ENCODE measurements at places on chromosomes 6 and 20.

DNA sequence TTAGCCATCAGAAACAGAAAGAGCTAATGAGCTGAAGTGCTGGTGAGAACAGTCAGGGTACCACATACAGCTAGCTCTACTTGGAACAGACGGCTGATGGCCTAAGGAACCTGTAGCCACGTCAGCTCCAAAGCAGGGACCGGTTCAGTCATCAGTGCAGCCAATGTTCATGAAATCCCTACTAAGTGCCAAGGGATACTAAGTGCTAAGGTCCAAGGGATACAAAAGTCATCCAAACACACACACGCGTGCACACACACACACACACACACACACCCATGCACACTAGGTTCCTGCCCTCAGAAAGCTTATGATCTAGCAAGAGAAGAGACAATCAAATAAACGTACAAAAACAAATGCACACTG lies 53.6 kb downstream of the MAP3K5 start:
- no peak for DNase-seq

DNA sequence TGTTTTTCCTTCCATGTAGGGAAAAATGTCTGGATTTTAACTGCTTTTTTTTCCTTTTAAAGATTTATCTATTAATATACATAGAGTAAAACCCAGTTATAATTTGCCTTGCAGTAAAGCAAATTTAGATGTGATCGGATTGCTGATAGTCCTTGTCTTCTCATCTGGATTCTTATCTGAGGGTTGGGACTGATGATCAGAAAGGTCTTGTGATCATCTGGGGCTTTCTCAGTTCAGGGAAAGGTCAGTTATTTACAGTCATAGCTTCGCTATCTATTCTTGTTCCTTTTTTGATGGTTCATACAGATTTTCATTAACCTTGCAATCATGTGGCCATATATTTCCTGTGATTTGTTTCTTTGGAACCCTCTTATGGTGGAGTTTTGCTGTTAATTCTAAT lies 63.8 kb upstream of the CLDN20 start:
- no peak for DNase-seq

DNA sequence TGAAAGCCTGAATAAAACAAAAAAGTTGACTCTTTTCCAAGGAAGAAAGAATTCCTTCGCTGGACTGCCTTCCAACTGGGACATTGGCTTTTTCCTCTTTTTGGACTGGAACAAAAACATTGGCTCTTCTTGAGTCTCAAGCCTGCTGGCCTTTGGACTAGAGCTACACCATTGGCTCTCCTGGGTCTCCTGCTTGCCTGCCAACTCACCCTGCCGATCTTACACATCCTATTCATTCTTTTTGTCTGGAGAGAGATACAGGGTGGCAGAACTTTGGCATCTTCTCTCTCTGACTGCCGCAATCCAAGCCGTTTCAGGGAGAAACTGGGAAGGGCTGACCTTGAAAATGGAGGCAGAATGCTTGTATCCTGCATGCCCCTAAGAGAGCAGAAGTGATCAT lies 20.2 kb downstream of the DDO start:
- peak; percentile 22 for DNase-seq

DNA sequence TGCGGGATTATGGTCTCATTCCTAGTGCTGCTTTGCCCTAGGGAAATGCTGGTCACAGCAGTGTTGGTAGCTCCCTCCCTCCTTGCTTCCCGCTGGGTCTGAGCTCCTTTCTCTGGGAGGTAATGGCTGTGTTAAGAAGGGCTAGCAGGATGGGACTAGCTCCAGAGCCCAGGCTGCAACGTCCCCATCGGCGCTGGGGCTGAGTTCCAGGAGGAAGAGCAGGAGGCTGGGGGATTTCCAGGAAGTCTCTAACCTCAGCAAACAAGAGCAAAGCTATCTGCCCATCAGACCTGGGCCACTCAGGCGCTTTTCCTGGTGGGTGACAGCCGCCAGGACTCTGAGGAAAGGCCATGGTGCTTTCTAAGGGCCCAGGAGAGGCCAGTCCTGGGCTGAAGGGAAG lies 174.2 kb downstream of the DLL1 start:
- DNase-seq, result no peak

DNA sequence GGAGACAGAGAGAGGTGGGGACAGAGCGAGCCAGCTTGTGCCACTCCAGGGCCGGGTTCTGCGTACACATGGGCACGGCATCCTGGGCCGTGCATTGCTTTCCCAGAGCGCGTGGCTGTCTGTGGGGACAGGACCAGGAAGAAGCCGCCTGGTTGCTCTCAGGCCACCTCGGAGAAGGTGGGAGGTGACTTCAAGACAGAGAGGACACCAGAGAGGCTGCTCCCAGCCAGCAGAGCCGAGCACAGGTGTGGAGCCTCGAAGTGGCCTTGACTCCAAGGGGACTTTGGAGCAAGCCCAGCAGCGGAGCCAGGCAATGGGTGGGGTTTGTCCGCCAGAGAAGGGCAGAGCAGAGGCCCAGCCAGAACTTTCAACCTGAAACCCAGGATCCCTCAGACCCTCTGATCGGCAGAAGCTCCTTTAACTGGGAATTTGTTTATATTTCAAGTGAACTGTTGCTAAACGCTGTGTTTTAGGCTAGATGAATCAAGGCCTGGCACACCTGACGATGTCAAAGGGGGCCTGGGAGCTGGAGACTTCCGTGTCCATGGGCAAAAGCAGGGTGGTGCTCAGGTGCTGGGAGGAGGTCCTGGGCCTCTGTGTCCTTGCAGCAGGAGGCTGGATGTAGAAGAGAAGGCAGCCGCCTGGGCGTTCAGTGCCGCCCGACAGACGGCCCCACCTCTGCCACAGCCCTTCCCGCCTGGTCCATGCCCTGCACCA lies 262.1 kb downstream of the DLL1 start:
- DNase-seq, result no peak

DNA sequence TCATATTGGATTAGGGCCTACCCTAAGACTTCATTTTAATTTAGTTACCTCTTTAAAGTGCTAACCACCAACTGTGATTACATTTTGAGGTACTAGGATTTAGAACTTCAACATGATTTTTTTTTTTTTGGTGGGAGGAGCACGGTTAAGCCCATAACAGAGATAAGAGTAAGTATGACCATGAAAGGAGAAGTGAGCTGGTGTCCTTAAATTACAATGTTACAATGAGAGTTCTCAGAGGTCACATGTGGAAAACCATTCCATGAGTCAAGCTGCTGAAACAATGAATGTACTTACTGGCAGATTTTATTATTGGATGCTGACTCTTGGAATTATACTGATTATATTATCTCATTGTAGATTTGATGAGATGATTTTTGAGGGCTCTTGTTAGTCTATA lies 779.3 kb upstream of the CITED2 start:
- no peak for DNase-seq

- DNase-seq, result no peak
These were observed 15.8 kb downstream of the GJA1 start for GRCh38 chr6:121451250-121451649.

GRCh38 chr6:159493898-159494585 lies 199.0 kb downstream of the SOD2 start:
- DNase-seq, result no peak

GRCh38 chr6:100322886-100323285 lies 141.8 kb downstream of the SIM1 start:
- no peak for DNase-seq

DNA sequence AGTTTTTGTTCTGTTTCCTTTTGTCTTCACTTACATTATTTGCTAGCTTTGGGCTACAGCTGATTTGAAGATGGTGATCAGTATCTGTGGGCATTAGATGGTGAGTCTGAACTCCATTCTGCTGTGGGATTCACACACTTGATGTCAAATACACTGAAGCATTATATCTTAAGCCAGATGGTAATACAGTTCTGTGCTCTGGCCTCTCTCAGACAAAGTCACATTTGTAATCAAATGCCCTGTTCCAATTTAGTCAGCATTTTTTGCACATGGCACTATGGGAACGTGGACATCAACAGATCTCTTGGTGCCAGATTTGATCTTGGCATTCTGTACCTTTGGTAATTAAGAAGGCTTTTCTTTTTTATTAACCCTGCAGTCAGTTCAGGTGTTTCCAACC lies 56.0 kb downstream of the SASH1 start:
- DNase-seq, result no peak

GRCh38 chr6:3585320-3585935 lies 128.6 kb upstream of the SLC22A23 start:
- no peak for DNase-seq

DNA sequence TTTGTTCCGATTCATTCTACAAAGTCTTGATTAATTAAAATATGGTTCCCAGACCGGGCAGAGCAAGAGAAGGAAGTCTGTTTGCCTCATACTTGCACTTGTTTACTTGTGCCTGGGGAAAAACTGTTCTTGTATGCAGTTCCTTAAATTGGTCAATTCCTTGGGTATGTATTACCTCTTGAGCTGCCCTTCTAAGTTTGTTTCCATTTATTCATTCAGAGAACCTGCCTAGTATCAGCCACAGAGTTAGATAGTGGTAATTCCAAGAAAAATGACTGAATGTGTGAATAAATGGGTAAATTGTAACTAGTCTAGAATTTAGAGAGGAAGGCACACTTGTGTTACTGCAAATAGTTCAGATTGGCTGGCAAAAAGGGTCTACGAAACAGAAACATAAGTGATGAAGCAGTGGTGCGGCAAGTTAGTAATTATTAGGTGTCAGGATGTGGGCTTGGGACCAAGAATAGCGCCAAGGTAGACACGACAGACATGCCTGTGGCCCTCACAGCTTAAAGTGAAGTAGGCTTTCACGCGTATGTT lies 525 bp upstream of the MAK start:
- no peak for DNase-seq

DNA sequence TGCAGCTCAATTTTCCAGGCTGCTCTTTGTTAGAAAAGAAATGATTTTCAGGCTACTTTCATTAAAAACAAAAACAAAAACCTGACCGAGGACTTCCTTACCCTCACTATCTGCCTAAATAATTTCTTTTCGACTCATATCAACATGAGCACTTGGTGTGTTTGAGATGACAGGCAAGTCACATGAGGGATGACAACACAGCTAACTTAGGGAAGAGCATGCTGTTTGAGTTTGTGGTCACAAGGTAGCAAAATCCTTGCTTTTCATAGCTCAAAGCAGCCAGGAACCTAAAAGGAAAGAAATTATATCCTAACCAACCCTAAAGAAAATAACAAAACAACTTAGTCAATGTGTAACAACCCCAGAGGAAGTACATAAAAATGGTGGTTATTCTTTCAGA lies 459.5 kb downstream of the KIF16B start:
- DNase-seq, result no peak

DNA sequence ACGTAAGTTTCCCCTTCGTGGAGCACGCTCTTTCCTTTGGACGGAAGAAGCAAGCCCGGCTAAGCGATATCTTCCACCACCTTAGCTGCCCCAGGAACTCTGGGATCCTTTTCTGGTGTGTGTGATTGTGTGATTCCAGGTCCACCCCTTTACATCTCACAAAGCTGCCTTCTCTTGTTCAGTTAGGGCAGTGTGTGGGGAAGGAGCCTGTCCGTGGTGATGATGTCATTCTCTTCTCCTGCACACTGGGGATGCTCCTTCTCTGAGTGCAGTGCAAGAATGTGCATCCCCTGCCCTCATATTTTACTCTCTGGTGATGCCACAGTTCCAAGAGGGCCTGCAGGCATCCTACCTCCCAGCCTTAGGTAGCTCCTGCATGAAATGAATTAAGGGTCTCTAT lies 30.3 kb downstream of the BNIP5 start:
- DNase-seq, result no peak

GRCh38 chr6:96521306-96521643 lies 331 bp upstream of the UFL1 start:
- no peak for DNase-seq

DNA sequence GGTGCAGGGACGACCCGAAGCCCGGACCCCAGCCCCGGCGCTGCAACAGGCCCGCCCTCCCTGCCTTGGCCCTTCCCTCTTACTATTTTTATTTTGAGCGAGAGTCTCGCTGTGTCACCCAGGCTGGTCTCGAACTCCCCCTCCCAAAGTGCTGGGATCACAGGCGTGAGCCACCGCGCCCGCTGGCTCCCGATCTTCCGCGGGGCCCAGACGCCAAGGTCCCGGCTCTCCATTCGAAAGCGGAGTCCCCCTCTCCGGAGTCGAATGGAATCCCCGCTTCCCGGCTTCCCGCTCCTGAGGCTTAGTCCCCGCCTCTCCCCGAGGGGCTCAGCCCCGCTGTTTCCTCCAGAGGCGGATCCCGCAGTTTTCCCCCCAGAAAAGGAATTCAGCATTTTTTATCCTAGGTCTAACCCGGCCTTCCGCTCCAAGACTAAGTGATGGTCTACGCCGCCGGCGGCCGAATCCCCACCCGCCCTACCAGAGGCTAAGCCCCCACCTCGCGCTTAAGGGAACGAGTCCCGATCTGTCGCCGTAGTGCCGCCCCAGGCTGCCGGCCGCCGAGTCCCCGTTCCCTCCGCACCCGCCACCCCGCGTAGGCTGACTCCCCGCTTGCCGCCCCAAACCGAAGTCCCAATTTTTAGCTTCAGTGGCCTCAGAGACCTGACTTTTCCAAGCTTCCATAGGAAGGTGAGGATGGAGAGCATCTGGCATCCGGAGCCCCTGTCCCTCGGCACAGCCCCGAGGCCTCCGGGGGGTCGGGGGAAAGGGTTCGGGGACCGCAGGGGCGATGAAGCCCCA lies 11.5 kb upstream of the TMC2 start:
- peak; percentile 56 for DNase-seq

DNA sequence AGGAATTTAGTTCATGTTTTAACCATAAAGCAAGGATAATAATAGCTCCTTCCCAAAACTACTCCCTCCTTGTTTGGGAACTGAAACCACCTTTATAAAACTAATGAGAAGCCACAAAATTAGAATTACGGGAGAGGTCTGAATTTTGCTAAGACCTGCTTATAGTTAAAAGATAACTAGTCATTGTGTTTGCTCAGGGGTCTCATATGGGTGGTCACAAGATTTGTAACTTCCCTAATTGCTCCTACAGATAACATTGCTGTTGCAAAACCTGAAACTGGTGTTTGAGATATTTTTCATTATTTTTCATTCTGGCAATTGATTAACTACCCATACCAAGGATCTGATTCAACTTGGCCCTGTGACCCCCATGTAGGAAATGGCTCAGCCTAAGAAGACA lies 154.5 kb upstream of the PLCB4 start:
- no peak for DNase-seq

DNA sequence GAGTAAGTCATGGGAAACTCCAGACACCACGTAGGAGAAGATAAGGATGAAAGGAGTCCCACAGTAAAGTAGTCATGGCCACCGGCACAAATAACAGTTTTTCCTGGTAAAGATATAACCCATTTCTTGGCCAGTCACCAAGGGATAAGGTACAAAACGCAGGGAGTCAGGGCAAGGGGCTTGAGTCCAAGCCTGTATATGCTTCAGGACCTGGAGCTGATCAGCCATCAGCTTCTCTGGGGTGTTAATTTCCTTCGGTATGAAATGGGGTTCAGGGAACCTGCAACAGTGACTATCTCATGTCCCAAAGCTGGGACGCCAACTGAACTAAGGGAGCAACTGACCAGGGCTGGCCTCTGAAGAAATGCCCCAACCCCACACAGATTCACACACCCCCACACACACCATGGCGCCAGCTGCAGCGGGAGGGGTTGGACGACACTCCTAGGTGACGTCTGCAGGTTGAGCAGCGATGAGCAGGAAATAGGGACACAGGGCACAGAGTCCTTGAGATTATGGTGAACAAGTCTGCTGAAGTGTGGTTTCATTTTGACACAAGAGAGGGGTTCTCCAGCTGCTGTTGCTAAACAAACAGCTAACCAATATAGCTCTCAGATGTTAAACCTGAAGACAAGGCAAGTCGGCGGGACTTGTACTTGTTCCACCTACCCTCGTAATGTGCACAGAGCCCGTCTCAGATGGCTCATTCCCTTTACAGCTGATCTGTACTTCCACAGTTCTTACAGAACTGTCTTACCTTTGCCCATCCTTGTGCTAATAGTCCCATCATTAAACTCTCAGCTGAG lies 7.4 kb upstream of the ADTRP start:
- no peak for DNase-seq
